Adipocyte (in vitro differentiated cells): ENCODE measurements at places on chromosomes 12 and 14.

- peak; percentile 80 for DNase-seq
Measured at GRCh38 chr12:47838286-47838931, 18.7 kb upstream of the HDAC7 start.

GRCh38 chr14:68458840-68459469 is 333.9 kb downstream of the ZFP36L1 start:
- peak; percentile 69 for DNase-seq

DNA sequence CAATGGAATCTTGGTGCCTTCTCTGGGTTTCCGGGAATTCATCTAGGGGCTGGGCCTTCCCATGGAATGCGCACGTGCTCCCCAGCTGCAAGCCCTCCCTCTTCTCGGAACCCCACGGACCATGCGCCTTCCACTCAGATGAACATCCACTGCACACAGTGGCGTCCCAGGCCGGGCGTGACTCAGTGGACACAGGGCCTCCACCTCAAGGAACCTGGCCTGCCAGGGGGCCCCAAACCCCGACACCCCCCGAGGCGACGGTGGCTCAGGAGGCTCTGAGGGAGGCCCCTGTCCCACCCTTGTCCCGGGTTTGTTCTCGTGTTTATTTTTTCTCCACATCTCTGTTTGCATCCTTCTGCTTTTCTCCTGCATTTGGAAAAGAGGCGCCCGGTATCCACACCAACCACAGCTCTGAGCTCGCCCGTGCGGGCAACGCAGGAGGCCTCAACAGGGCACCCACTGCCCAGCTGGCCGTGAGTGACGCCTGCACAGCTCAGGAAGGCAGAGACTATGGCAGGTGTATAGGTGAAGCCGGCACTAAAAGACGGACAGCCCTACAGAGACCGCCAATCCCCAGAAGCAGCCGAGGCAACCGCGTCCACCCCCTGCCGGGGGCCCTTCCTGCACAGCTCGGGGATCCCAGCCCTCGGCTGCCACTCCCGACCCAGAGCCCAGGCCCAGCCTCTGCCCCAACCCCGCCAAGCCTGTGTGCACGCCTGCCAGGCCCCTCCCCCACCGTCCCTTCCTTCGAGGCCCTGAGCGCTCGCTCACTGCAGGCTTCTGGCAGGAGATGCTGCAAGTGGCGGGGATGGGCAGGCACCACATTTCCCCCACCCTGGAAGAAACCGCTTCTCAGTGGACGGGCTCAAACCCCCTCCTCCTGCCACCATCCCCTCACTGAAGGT is 23.8 kb upstream of the GALNT9 start:
- DNase-seq = no peak

GRCh38 chr14:33631021-33631420 is 319.9 kb downstream of the EGLN3 start:
- no peak for DNase-seq

DNA sequence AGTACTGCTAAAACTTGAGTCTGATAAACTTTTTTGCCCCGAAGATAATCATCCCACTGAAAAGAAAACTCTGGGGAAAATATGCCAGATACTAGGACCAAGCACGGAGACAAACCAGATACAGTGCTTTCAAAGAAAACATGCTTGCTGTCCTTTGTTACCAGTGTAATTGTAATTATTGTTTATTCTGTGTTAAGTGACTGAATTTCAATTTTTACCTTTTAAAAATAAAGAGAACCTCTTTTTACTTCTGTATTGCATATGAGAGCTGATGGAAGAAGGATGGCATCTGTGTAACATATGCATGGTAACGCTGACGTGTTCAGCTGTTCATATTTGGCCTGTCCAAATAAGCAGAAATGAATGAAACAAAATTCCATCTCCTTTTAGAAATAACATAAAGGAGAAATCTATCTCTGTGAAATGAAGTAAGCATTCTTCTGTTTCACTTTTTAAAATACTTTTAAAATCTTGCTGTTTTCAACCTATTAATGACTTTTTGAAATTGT is 22.5 kb downstream of the SLC35E3 start:
- peak; percentile 46 for DNase-seq

DNA sequence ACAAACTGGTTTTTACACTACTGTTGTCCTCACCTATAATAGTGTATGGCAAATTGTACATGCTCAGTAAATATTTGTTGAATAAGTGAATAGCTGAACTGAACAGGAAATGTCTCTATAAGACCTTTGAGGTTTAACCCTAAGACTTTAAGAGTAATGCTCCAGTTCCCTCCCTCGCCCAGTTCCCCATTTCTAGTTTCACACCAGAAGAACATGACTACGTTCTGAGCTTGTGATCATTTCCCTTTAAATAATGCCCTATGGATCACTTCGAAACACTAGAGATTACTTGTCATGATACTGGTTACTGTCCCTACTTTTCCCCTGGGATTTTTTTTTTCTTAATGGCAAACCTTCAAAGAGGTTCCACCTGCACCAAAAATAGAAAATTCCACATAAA is 69.3 kb downstream of the PRKD1 start:
- DNase-seq = no peak

DNA sequence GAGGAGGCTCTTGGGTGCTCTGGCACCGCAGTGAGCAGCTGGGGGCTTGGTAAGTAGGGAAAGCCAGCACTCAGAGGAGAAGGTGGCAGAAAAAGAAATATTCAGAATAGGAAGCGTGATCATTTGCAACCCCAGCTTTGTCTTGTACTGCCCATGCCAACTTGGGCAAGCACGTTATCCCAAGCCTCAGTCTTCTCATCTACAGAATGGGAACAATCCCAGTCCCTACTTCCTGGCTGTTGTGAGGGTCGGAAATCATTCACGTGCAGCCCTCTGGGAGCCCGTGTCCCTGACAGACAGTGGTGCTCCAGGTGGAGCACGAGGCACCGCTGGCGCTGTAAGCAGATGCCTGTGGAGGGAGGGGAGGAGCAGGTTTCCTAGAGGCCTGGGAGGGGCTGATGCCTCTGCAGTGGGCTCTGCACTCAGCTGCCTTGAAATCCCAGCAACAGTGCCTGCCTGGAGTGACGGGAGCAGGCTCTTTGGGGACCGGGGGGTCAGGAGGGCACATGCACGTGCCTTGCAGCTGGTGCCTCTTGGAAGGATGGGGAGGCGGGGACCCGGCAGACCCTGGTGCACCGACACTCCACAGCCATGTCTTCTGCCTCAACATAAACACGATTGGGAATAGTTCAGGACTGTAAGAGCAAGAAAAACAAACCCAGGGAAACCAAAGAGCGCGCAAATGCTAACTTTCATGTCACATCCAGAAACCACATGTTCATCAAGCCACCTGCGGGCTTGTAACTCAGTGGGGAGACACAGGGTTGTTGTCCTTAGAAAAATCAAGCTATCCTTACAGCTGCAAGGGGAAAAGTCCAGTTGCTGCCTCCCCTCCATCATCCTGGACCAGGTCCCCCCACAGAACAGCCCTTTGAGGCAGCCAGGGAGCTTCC is 86.5 kb upstream of the DIO3 start:
- DNase-seq = no peak

DNA sequence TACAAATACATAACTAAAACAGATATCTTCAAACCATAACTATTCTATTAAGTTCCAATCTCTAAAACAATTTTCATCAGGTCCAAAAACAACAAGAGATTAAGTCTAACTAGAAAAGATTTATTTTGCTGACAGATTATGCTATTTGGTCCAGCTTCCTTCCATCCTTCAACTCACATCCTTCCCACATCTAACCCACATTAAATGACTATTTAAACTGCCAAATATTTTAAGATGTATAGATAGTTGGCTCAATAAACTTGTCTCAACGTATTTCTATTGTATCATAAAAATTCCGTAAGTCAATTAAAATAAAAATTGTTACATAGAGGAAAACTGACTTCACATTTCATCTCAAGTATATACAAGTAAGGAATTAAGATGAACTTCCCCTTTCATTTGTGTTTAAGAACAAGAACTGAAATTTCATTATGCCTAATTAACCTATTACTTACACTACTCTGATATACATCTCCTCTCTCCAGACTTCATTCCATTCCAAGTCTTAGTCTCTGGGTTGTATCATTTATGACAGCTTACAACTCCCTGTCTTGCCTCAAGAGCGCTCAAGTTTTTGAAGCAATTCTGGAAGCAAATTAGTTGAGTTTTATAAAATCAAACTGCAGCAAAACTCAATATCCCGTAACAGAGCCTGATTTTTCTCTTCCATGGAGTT is 25.4 kb downstream of the PAWR start:
- DNase-seq = no peak

DNA sequence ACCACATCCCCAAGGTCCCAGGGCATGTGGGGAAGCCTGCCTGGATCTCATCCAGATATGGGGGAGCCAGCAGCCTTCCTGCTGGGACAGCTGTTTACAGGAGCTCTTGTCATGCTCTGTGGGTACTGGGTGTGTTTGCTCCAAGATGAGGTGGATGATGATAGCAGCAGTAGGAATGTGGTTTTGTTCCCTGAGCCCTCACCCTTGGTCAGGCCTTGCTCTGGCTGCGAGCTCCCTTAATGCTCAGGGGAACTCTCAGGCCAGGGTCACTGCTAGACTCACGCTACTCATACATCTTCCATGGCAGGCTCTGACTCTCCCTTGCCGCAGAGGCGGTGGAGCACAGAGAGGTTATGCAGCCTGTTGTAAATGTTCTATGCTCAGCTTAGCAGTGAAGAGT is 990.3 kb downstream of the AACS start:
- DNase-seq = no peak

- DNase-seq = no peak
Measured at GRCh38 chr12:52351196-52352059, 15.9 kb downstream of the KRT85 start.

DNA sequence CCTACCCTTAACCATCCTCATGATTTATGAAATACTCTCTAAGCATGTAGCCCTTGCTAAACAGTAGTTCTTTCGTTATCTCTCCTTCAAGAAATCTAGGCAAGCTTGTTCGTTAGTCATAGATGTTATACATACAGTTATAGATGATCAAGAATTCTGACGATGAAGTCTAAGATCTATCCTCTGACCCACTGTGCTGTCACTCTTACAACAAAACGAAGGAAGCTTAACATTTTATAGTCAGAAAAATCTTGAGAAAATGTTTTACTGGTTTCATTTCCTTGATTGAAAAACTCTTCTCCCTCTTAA is 68.9 kb downstream of the SPPL3 start:
- no peak for DNase-seq
